ENCODE measurements at places on chromosomes 2 and 18.
A peak's percentile ranks its signal among the peaks of the same experiment; 100 is the strongest.

GRCh38 chr2:105393373-105394055 lies 5.3 kb downstream of the FHL2 start:
- no peak for DNase-seq

- no peak for DNase-seq
These were observed 24.3 kb upstream of the PSME4 start for GRCh38 chr2:53994818-53995808.

DNA sequence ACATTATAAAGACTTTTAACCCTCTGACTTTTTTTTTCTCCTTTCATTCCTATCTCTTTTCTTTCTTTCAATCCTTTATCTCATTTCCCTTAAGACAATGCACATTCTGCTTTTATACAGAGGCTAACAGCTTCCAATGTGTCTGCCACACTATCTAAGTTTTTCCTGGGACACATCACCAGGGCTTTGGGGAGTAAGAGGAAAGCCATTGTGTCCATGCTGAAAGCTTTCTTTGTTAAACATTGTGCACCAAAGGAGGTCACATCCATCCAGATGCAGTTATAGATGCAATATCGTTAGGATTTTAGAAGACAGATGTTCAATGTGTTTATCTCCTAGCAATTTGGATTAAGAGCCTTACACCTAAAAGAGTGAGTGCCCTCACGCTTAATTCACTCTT lies 534.1 kb downstream of the CNTNAP5 start:
- no peak for DNase-seq

- peak; percentile 68 for DNase-seq
These were observed 12.6 kb upstream of the TMEM214 start for GRCh38 chr2:27019931-27020855.

DNA sequence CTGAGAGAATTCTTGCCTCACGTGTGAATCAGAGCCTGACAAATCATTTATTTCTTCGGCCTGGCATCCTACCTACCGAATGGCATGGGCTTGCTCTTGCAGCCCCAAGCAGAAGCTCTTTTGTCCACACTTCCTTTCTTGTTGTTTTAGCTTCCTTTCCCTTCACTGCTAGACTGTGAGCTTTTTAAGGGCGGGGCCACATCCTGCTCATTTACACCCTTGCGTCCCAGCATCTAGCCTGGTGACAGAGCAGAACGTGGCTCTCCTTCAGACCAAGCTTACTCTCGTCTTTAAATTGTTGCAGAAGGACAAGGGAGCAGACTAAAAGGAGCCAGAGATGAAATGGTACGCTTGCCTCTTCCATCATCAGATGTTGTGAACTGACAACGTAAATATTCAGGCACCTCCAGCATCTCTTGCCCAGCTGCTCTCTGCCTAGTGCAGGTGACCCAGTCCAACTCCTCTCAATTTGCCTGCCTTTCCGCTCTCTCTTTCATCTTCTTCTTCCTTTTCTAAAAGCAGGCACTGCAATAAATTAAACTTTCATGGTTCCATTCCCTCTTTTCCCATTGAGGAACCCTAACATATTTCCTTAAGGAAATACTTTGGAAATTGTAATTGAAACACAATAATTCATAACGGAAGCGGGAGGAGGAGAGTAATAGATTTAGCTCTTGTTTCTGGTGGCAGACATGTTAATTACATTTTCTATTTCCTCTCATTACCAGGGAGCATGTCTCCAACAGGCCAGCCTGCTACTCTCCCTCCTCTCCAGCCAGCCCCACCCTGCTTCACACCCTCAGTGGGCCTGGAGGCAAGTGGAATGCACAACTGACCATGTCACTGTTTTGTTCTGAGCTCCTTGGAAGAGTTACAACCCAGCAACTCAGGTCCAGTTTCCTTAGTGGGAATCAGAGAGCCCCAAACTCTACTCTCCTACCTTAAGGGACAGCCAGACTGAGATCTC lies 228.1 kb upstream of the TRIB2 start:
- DNase-seq: no peak

DNA sequence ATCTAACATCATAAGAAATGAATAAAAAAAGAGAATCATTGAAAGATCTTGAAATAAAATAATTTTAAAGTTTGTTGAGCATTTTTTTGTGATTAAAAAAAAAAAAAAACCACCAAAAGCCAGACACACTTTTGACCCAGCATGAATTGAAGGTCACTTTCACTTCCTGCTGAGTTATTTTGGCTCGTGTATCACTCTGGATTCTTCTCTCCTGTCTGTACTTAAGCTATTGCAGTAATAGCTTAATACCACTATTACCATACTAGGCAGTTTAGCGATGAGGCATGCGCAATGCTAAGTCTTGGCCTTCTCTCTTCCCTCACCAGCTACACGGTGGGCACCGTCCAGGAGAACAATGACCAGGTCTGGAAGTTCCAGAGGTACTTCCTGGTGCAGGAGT lies 54.5 kb upstream of the SPP2 start:
- DNase-seq: no peak

Measured in islet precursor cell (in vitro differentiated cells).